ENCODE measurements at places on chromosomes 3 and 15.

DNA sequence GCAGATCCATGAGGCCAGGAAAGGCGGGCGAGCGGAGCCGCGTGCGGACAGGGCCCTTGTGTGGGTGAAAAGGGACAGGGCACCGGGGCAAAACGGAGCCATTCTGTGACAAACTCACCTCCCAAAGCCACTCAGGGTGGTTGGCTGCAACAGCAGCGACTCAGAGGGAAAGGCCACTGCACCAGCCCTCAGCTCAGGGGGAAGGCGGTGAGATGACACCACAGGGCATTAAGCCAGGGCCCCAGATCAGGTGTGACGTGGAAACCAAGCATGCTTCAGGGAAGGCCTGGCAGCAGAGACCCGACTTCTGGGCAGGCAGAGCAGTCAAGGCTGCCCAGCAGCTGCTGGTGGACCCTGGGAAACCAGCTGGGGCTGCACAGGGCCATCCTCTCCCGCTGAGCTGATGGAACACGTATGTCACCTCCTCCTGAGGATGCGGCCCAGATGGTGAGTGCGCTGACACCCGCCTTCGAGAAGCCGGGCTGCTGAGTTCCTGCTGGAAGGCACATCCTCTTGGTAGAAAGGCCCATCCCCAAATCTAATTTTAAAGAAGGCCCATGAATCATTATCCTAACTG lies 82.3 kb downstream of the CHSY1 start:
- DNase-seq = no peak

- no peak for DNase-seq
Measured at GRCh38 chr3:11187681-11188080, 33.4 kb downstream of the HRH1 start.

- no peak for DNase-seq
Measured at GRCh38 chr3:59432665-59433064, 382.8 kb upstream of the CFAP20DC start.

DNA sequence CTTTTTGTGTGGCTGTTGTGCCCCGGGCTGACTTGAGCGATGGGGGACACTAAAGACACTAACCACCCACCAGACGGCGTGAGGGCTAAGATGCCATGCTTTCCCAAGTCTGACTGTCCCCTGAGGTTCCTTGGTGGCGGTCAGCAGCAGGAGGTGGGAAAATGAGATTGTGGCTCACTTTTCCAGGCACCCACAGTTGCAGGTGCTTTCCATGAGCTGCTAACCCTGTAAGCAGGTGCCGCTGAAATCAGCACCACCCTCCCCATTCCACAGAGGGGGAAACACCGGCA lies 17.7 kb downstream of the PRR23E start:
- DNase-seq = peak; percentile 31

- DNase-seq = no peak
Measured at GRCh38 chr3:146177519-146177918, 16.5 kb upstream of the PLOD2 start.

DNA sequence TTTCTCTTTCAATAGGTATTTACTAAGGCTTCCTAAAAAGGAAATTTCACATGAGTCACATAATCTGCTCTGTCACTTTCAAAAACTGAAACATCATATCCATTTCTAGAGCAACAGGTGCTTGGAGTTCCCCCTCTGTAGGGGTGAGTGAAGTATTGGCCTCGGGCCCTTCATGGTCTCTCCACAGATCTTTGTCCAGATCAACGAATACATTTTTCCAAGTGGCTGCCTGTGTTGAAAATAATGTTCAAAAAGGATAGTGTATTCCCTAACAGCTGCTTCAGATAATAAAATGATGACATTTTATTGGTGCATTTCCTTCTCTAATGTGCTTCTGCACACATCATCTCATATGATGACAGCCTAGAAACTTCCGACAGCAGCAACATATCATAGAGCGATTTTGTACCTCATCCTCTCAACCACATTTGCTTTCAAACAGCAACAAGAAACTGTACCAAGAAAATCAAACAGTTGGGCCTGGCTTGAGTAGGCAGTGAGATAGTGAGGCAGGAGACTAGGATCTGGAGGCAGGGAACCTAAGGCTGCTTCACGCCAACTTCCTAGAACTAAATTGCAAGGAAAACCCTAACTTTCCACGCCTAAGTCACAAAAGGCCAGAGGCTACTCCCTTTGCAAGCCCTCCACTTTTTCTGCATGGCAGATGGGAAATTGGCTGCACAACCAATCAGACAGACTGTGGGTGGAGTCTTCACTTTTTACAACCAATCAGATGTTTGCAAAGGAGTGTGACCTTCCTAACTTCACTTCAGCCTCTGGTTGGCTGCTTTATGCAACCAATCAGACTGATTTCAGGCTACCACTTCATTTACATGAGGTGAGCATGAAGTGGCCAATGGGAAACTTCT lies 340.2 kb downstream of the LRRC3B start:
- no peak for DNase-seq

DNA sequence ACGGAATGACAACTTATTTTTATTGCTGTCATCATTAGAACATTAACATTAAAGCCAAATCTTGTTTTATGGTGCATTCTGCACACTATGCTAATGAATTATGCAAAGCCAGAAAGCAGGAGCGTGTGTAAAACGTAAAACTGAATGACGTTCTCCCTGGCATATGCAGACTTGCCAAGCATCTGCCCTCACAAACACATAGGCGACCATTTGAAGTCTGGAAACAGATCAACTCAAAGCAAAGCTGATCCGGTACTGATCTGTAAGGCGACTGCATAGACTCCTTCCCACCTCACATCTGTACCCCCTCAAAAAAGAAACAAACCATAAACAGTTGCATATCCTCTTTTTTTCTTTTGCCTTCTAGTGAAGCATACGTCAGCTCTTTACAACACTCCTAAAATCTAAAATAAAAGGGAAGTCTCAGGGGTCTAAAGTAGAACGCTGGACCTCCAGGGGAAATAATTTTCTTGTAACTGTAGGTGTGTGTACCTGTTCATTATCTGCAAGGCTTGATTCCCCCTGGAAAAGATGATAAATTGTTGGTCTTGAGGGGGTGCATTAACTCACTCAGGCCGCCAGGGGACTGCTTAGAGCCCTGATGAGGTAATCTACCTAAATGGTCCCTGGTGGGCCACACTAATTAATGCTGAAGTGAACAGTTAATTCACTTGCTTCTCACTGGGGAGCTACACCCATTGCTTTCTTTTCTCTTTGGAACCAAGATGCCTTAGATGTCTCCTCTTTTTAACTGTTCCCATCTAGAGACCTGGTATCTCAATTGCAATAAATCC lies 231.4 kb downstream of the CDIN1 start:
- DNase-seq = no peak

DNA sequence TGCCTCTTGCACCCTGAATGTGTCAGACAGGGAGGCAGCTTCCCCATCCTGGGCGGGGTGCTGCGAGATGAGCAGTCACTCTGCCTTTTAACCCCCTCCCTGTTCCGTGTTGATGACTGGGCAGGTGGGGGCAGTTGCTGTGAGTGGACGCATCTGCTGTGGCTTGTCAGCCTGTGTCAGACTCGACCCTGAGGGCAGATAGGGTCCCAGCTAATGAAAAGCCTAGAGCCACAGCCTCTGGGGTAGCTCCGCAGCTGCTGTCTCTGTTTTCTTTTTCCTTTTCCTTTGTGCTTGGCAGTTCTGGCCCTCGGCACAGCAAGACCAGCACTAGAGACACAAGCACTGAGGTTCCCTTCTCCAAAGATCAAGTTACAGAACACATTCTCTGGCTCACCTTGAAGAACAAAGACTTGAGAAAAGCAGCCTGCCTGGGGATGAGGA lies 43.0 kb upstream of the GLCE start:
- DNase-seq = no peak

- DNase-seq = no peak
Measured at GRCh38 chr3:113136071-113136470, 75.3 kb upstream of the BOC start.

Data from type B pancreatic cell (in vitro differentiated cells).